Sigmoid colon (tissue), 7 donors: ENCODE measurements at places on chromosomes 5 and 9. TPM values are rescaled to one million over a fixed set of nuclear protein-coding genes. Genes with fewer than 3 reads are reported as not detected.

DNA sequence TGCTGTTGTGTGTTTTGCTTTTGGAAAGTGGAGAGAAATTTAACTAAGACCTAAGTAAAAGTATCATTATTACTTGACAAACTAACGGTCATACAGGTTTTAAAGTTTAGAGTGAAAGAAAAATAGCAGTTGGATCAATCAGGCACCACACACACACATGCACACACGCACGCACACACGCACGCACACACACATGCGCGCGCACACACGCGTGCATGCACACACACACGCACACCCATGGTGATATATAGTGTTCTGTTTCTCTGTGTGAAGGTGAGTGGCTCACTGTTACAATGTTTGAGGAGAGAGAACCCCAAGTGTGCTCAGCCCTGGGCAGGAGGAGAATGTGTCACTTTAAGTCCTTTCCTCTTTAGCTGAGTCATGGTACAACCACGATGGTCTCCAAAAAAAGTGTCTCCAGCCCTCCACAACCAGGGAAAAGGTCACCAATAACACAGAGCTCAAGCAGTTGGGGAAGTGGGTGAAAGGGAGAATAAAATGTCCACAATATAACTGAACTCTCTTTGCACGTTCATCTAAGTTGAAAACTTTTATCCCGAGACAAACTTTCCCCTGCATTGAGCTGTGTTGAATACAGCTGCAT, 3.2 kb downstream of the ZNF366 start:
- DNase-seq, result no peak

- no peak for DNase-seq
Observed at GRCh38 chr5:32538031-32538547, 47.3 kb upstream of the SUB1 start.

WDR38 gene
- not detected for polyA plus RNA-seq

GRIA1 gene
- polyA plus RNA-seq, result not detected

TRIM14 gene
- polyA plus RNA-seq, result 40.1 TPM

PCDHGB2 gene
- polyA plus RNA-seq, result not detected

DMRT2 gene
- polyA plus RNA-seq, result 1.8 TPM

CDH10 gene
- 0.15 TPM for polyA plus RNA-seq
